ENCODE measurements at places on chromosomes 6 and 20. TPM values are rescaled to one million over a fixed set of nuclear protein-coding genes. Genes with fewer than 3 reads are reported as not detected.

- no peak for DNase-seq
Measured at GRCh38 chr6:149223904-149224351, 93.6 kb upstream of the TAB2 start.

C6orf15 gene
- 0.91 TPM for total RNA-seq

- no peak for DNase-seq
Measured at GRCh38 chr20:34110745-34111641, 1.1 kb downstream of the EIF2S2 start.

GRCh38 chr6:75170691-75171560 is 34.9 kb downstream of the COL12A1 start:
- DNase-seq: no peak

- DNase-seq: no peak
Measured at GRCh38 chr6:13474360-13474759, 13.0 kb downstream of the GFOD1 start.

- peak; percentile 48 for DNase-seq
Measured at GRCh38 chr20:51624157-51624731, 81.7 kb upstream of the NFATC2 start.

DNA sequence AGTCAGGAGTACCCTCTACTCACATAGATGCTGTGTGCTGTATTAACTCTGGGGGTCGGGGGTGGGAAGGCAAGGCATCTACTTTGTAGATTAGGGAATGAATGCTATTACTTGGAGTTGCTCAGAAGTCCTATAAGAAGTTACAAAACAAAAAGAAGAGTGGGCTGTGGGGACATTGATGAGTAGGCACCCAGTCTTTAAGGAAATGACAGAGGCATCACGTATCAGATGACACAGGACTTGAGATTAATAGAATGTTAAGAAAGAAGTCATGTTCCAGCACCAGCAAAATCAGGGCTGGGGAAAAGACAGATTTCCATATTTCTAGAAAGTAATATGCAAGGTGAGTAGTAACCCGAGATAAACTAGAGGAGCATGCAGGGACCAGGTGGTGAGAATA is 19.0 kb upstream of the STXBP5 start:
- DNase-seq: no peak

GRCh38 chr20:21338291-21338690 is 35.2 kb downstream of the XRN2 start:
- DNase-seq: no peak

DNA sequence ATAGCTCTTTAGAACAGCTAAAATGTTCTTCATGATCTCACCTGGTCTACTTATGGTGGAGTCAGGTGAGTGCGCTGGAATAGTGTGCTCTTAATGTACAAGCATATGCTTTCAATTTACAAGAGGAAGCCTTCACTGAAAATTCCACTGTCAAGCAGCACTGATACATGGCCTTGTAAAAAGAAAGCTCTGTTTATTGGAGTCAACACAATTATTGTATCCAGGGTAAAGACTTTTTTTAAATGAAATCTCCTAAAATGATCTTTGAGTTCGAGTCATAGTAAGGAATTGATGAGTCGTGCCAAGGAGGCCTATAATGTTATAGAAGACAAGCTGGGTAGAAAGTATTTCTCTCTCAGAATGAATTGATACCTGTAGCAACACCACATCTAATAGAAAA is 41.6 kb upstream of the CARMIL1 start:
- no peak for DNase-seq
